ENCODE measurements at places on chromosomes 12 and 14. TPM values are rescaled to one million over a fixed set of nuclear protein-coding genes. Genes with fewer than 3 reads are reported as not detected.

Gene KRT83
- not detected for total RNA-seq

Gene GPR84
- total RNA-seq = not detected

Gene CCDC92
- 4.3 TPM for total RNA-seq

Gene GALNT8
- total RNA-seq = not detected

- no peak for DNase-seq
Measured at GRCh38 chr14:98999901-99000300, 272.1 kb downstream of the BCL11B start.

DNA sequence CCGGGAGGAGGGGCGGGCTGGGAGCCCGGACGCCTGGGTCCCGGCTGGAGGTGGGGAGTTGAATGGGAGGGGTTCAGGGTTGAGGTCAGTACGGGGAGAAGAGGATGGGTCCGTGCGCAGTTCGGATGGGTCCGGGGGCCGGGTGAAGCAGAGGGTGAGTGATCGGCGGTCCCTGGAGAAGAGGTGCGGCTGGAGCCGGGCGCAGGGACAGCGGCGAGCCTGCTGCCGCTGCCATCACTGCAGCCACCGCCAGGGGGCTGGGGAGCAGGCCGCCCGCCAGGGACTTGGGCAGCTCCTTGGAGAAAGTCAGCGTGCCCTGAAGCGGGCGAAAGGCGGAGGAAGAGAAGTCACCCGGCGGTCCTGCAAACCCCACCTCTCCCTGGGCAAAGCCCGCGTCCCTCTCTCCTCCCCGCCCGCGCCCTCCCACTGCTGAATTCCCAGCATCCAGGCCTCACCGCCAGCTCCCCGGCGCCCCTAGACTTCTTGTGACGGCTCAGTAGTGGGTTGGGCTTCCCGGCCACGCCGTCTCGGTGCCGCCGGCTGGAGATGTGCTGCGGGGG, 6.0 kb upstream of the GPR84 start:
- DNase-seq = peak; percentile 82

- DNase-seq = no peak
Measured at GRCh38 chr12:23640754-23641153, 308.7 kb downstream of the SOX5 start.
